ENCODE measurements at places on chromosomes 11 and 22. TPM values are rescaled to one million over a fixed set of nuclear protein-coding genes. Genes with fewer than 3 reads are reported as not detected.

- peak; percentile 74 for DNase-seq
Measured at GRCh38 chr11:65524741-65525545, at the start of gene SCYL1. TSS of gene SCYL1 (plus strand) at chr11:65525083. CDS start at chr11:65525154, 71 bp downstream.

- DNase-seq, result no peak
Measured at GRCh38 chr11:62144641-62145255, 20.9 kb downstream of the INCENP start.

SYT8 gene
- total RNA-seq, result not detected

- DNase-seq, result no peak
Measured at GRCh38 chr11:108961095-108961494, 296.2 kb downstream of the DDX10 start.

DNA sequence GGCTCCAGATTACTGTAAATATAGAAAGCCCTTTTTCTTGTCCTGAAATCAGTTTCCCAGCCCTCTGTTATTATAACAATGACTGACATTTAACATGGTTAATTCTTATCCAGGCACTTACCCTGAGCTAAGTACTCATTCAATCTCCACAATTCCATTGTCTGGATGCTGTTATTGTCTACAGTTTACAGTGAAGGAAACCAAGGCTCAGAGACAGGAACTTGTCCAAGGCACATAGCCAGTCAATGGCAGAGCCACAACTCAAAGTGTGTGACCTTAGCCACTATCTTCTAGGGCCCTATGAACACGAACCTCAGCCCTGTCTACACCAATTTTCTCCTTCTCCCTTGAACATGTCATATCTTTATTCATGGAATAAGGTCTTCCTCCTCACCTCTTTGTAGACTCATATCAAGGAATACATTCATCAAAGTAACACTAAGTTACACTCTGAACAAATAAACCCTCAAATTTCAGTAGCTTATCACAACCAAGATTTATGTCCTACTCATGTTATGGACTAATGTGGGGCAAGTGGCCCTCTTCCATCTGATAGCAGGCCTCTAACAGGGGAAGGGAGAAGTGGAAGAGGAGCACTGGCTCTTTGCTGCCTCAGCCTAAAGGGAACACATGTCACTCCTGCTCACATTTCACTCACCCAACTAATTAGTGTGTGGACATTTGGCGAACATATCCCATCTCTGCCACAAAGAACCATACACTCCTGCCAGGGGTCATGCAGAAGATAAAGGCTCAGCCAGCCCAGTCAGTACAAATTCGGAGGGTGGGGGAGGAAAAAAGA, 39.3 kb upstream of the APLNR start:
- no peak for DNase-seq

GRCh38 chr11:93972790-93973189, 48.4 kb upstream of the HEPHL1 start:
- no peak for DNase-seq

- peak; percentile 32 for DNase-seq
Measured at GRCh38 chr11:119320776-119321524, 4.0 kb upstream of the MCAM start.

SMC1B gene
- not detected for total RNA-seq
